ENCODE measurements at places on chromosomes 6 and 20. TPM values are rescaled to one million over a fixed set of nuclear protein-coding genes. Genes with fewer than 3 reads are reported as not detected.

EGFL8 gene
- total RNA-seq: 3.1 TPM

MEP1A gene
- total RNA-seq: 1.0 TPM

VSX1 gene
- not detected for total RNA-seq

PREX1 gene
- 27.5 TPM for total RNA-seq

EDN3 gene
- not detected for total RNA-seq

ARMC12 gene
- not detected for total RNA-seq

GRCh38 chr6:90691823-90692222 lies 105.0 kb upstream of the MAP3K7 start:
- DNase-seq: no peak

DNA sequence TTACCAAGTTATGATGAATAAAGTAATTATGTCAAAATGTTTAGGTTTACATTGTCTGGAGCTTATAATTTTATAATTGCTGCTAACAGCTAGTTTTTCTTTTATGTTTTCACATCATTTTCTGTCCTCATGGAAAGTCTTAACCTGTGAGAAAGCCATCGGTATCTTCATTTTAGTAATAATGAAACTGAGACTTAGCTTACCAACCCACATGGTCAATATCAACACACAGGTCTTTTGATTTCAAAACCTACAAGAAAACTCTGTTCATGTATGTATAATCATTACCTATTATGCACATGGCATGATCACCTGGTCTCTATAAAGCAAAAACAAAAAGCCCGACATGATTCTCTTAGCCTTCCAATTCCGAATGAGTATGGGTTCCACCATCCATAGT lies 61.9 kb downstream of the KCNQ5 start:
- DNase-seq: no peak

DNA sequence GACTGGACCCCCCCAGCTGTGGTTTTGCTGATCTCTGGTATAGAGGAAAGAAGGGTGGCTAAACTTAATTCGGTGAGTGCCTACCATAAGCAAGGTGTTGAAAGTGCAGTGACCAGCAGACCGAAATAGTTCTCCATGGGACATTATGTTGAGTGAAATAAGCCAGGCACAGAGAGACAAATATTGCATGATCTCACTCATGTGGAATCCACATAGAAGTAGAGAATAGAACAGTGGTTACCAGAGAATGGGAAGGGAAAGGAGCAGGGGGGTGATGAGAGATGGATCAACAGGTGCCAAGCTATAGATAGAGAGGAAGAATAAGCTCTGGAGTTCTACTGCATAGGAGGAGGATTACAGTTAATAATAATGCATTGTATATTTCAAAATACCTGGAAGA lies 9.7 kb upstream of the GCNT2 start:
- DNase-seq: no peak

DNA sequence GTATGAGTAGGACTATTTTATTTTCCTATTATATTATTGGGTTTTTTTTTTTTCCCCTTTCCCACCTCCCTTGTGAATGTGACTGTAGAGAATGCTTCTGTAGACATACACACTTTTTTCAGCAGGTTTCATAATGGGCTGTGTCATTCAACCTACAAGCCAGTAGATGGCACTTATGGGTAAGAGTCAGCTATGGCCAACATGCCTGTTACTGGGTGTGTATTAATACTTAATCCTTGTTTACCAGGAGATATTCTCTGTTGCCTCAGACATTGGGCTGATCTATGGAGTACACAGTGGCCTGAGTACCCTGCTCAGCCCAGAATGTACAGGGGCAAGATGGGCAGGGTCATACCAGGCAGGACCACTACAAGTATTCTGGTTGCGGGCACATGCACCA lies 382.5 kb downstream of the EPHA7 start:
- DNase-seq: no peak

- no peak for DNase-seq
Observed at GRCh38 chr6:154868143-154868594, 126.9 kb upstream of the TIAM2 start.

GRCh38 chr6:35668096-35668495 lies 20.6 kb downstream of the FKBP5 start:
- DNase-seq: no peak

DNA sequence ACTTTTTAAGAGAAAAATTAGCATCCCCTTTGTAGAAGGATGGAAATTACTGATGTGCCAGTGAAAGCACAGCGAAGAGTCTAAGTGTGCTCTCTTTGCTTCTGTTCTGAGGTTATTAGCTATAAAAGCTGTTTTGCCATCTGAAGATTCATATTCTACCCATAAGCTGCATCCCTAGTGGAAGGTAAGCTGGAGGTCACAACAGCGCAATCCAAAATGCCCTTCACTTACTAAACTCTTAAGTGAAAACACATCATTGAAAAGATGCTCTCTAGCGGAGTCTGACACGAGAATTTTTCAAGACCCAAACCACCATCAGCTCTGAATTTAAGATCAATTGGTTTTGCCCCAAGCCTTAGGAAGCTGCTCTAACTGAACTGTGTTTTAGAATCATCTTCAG lies 113.5 kb downstream of the ZMYND8 start:
- no peak for DNase-seq

DNA sequence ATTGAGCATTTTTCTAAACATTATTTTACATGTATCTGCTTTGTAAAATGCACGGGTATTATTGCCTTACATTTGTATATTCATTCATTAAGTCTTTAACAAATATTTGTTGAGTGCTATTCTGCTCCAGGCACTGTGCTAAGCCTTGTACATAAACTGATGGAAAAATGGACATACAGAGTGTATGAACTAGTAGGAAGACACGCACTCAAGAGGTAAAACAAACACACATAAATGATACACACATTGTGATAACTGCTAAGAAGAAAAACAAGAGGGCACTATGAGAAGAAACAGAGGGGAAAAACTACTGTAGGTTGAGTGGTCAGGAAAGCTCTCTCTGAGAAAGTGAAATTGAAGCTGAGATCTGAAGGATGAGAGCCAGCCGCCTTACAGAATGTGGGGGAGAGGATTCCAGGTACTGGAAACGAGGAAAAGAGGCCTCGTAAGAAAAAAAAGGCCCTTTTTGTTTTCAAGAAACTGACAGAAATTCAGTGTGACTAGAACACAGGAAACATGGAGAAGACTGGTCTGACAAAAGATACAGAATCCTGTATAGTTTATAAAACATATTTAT lies 117.5 kb downstream of the EYA4 start:
- no peak for DNase-seq

DNA sequence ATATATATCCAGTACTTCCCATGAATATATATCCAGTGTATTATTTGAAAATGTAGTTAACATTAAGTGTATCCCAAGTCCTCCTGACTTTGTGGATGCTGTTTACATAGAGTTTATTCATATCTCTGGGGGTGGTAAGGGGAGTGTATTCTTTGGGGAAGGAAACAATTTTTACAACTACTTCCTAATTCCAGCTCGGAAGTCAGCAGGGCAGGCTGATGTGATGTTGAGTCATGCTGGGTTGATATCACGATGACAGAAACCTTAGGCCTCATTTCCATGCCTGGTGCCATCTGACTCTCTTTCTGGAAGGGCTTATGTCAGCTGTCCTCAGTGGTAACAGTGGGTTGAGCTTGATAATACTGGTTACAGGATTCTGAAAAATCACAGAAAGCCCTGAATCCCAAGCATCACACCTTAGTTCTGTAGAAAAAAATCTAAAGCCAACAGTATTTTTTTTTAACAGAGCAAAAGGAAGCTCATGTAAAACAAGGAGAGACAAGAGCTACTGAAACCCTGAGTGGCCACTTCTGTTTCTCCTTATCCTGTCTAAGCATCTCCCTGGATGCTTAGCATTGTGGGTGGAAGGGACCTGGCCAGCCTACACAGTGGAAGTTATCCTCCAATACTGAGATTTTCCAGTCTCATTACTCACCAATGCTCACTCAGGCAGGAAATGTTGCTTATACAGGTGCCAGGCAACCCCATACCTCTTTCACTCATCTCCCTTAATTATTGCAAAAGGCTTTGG lies 75.2 kb upstream of the IYD start:
- peak; percentile 18 for DNase-seq

DNA sequence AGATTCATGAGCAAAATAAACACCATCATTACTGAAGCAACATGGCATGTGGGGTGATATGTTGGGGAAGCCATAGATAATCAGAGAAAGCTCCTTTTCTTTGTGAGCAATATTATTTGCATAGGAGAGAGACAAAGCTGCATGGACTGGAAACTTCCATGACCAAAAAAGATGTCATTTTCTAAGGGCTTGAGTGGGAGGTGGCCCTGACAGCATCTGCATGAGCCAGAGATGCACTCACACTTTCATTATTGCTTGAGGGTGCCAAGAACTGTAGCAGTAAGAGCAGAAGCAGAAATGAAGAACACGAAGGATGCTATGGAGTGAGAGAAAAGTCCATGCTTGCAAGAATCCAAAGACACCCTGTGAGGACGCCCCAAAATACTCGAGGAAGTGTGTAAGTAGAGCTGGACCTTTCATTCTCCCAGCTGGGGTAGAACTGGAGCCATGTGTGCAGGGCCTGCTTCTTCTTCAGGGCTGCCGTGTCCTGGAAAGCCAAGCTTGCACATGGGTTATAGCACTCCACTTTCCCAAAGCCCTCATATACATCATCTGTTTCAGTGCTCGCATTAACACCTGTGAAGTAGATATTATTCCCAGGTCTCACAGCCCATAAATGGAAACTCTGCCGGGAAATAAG lies 851.2 kb downstream of the DHX35 start:
- DNase-seq: no peak

DNA sequence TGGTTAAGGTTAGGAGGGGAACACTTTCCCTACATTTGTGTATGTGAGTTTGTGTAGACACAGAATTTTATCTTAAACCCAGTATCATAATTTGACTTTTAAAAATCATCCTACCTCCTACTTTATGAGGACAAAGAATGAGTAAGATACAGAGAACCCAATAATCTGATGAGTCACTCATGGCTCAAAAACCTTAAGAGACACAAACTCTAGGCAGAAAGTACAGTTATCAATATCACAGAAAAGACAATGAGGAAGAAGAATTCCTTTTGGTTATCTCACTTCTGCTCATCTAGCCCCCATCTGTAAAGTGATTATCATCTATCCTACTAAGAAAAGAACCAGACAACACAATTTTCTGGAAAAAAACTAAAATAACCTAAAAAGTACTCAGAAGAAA lies 87.7 kb downstream of the EPB41L2 start:
- no peak for DNase-seq

Data from SJSA1 (cell line).